Activated CD4-positive, alpha-beta T cell treated with anti-CD3 and anti-CD28 coated beads, Interleukin-2, amount 50 U/mL, for 16 hours (primary cell): ENCODE measurements at places on chromosomes 1 and 21.

DNA sequence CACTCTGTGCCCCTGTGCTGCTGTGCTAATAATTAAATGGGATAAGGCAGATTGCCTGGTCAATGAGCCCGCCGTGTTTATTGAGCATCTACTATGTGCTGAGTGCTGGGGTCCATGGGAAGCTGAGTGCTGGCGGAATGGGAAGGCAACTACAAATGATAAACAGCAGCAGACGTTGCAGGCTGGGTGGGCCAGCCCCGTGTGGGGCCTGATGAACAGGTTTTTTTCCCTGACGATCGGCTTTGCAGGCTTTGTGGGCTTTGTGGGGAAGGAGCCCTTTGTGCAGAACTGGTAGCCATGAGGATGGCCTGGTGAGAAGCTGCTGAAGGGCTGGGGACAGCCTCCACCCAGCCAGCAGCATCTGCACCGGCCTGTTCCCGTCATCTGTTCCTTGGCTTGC is 3.5 kb downstream of the PDE9A start:
- DNase-seq = no peak

GRCh38 chr1:2258996-2259395 is 30.9 kb downstream of the SKI start:
- peak; percentile 32 for DNase-seq

DNA sequence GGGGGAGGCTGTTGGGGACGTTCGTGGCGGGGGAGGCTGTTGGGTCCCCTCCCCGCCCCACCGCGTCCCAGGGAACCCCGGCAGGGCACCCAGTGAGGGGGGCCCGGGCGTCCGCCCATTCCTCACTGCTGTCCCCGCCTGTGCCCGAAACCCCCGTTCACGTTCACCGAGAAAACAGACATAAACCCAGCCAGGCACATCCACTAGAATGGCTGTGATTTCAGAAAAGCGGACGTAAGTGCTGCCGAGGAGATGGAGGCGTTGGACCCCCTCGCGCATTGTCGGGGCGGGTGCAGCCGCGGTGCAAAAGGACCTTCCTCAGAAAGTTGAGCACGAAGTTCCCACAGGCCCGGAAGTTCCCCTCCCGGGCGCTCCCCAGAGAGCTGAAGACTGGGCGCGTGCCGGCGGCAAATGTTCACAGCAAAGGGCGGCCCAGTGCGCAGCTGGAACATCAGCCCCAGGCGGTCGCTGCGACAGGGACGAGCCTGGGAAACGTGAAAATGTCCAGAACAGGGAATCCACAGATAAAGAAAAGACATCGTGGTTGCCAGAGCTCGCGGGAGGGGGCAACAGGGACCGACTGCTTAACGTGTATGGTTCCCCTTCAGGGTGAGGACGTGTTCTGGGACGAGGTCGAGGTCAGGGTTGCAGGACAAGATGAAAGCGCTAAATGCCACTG is 18.5 kb upstream of the SAMD11 start:
- no peak for DNase-seq

GRCh38 chr1:64568171-64568450 is 98.2 kb downstream of the CACHD1 start:
- DNase-seq = no peak

DNA sequence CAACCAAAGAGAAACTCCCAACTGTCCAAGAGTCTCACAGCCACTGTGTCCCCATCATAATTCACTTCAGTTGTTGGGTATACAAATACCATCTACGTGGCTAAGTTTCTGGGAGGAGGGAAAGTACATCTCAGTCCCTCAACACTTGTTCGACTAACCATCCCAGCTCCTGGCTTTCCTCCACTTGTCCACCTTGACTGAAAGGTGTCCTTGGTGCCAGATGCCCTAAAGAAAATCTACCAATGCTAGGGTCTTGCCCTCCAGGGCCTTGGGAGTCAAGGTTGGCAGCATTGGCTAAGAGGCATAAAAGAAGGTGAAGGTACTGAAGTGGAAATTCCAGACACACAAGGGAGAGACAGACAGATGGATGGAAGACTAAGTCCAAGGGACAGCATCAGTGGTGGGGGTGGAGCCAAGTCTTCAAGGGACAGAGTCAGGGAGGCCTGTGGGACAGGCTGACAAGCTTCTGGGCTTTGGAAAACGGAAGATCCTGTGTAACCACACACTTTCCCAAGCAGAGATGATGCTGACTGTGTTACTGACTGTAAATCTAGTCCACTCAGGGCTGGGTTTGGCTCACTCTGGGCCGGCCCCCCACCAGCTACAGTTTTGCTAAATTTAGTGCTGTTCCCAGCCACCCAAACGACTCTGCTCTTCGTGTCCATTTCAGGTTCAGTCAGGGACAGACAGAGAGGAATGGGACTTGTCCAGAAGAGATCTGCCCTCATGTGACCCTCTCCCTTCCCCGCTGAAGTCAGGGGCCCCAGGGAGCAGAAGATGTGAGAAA is 60.1 kb downstream of the CD34 start:
- DNase-seq = no peak

DNA sequence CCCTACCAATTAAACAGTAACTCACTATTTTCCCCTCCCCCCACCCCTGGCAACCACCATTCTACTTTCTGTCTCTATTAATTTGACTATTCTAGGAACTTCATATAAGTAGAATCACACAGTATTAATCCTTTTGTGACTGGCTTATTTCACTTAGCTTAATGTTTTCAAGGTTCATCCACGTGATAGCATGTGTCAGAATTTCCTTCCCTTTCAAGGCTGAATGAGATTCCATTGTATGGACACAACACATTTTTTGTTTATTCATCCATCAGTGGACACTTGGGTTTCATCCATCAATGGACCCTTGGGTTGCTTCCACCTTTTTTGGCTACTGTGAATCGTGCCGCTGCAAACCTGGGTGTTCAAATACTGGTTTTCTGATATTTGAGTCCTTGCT is 41.7 kb downstream of the EIF2D start:
- DNase-seq = no peak

GRCh38 chr1:115134850-115135480 is 45.7 kb upstream of the TSPAN2 start:
- no peak for DNase-seq

DNA sequence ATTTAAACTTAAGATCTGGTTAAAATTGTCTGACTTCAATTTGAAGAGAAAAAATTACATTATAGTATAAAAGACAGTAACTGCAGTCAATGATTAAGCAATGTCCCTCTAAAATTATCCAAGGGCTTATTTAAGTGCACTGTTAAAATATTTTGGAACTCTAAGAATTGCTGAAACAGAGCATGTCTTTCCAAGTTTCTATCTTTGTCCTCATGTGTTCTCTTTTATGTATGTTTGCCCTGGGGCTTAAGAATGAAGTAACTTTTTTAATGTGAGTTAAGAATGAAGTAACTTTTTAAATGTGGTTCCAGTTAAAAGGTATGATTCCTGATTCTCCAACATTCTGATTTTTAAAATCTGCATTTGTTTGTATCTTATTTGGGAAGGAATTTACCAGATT is 69.0 kb upstream of the MARK1 start:
- DNase-seq = no peak

- DNase-seq = peak; percentile 52
These were observed 1.1 kb downstream of the TOR1AIP1 start for GRCh38 chr1:179883040-179883744.

DNA sequence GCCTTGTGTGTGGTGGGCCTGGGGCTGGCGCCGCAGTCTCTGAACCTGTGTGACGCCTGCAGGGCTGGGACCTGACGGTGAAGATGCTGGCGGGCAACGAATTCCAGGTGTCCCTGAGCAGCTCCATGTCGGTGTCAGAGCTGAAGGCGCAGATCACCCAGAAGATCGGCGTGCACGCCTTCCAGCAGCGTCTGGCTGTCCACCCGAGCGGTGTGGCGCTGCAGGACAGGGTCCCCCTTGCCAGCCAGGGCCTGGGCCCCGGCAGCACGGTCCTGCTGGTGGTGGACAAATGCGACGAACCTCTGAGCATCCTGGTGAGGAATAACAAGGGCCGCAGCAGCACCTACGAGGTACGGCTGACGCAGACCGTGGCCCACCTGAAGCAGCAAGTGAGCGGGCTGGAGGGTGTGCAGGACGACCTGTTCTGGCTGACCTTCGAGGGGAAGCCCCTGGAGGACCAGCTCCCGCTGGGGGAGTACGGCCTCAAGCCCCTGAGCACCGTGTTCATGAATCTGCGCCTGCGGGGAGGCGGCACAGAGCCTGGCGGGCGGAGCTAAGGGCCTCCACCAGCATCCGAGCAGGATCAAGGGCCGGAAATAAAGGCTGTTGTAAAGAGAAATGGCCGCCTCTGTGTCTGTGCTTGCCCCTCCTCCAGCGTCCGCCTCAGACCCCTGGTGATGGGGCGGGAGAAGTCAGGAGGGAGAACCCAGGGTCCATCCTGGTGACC is 788 bp downstream of the ISG15 start:
- no peak for DNase-seq

- DNase-seq = no peak
These were observed 1.4 kb downstream of the GOLPH3L start for GRCh38 chr1:150695561-150695960.

- DNase-seq = no peak
These were observed 44.0 kb upstream of the TARDBP start for GRCh38 chr1:10968411-10968826.

- DNase-seq = no peak
These were observed 2.3 kb upstream of the AUNIP start for GRCh38 chr1:25861316-25862286.

- DNase-seq = no peak
These were observed 44.9 kb downstream of the HHAT start for GRCh38 chr1:210373628-210373877.

GRCh38 chr21:44353191-44353970 is at the start of gene TRPM2:
TSS of gene TRPM2 (plus strand) at chr21:44353621. CDS start at chr21:44353701, 80 bp downstream.
- peak; percentile 46 for DNase-seq

DNA sequence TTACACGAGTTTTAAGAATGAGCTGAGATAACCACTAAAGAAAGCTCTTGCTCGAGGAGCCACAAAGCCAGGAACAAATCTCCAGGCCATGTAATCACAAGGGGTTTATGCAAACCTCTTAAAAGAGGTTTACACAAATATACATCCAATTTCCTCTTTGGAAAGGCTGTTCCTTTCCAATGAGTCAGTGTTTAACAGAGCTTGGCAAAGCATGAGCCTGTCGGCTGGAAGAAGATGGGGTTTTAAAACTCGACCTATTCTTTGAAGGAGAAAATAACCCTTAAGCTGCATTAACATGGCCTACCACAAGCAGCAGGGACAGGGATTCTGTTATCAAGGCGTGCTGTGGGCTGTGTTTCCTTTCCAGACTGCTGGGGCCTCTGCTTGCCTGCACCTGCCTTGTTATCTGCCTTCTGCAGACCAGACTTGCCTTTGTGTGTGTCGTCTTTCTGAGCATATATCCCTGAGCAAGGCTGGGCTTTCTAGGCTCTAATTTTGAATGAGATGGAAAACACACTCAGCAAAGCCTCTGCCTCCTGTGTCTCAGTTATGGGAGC is 40.6 kb upstream of the CYP2J2 start:
- no peak for DNase-seq

- no peak for DNase-seq
These were observed 41.3 kb upstream of the KCNE1 start for GRCh38 chr21:34553151-34553952.

DNA sequence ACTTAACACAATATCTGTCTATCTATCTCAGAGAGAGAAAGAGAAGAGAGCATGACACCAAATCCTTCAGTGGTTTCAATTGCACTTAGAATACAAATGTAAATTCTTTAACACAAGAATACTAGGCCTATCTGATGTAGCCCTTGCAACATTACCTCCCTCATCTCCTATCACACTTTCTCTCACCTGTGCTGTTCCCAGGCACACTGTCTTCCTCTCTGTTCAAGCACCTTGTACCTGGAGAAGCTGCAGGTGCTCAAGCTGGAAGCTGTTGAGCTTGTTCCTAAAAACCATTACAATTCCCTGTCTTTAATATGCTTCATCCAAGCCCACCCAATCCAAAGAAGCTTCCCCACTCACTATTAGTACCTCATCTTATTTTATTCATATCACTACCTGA is 97.0 kb downstream of the GDAP2 start:
- DNase-seq = no peak

DNA sequence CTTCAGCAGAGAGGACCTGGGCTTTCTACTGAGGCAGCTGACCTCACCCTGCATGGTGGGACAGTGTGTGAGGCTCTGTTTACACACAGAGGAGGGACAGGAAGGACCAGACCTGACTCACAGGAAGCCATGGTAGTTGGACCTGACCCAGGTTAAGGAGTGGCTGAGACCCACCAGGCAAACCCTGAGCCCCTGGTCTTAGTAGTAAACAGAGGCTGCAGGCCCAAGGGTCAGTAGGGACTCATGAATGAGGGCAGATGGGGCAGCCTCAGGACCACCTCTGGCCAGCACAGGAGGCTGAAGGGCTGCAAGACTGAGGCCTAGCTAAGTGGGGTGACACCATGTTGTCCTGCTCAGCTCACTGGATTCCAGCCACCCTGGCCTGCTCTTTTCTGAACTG is 273.2 kb downstream of the GRIK3 start:
- DNase-seq = no peak

DNA sequence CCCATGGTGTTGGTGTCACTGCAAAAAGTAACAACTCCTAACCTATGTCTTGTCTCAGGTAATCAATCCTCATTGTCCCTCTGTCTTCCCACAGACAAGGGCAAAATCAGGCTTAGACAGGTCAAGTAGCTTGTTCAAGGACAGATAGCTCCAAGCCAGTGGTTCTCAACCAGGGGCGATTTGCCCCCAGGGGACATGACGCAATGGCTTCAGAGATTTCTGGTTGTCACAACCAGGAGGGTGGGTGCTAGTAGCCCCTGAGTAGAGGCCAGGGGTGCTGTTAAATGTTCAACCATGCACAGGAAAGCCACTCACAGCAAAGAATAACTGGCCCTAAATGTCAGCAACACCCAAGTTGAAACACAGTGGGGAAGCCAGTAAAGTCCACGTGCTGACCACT is 178.9 kb downstream of the RUNX1 start:
- no peak for DNase-seq
